GM06990 (cell line): ENCODE measurements at places on chromosomes 4 and X.

GRCh38 chr4:139858436-139859205, 193.0 kb downstream of the MGST2 start:
- peak; percentile 57 for DNase-seq

DNA sequence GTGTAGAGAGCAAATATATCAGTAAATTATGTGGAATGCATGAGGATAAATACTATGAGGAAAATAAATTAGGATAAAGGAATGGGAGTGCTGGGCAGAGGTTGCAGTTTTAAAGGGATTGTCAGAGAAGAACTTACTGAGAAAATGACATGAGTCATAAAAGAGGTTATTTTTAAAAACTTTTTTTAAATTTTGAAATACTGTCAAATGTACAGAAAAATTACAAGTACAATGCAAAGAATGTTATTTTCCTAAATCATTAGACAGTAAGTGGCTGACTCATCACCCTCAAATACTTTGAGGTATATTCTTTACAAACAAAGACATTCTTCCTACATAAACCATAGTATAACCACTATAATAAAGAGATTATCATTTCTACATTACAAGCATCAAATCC, 29.8 kb upstream of the H2AZ1 start:
- DNase-seq, result no peak

GRCh38 chr4:43251841-43252240, 359.3 kb downstream of the GRXCR1 start:
- DNase-seq, result no peak

- DNase-seq, result no peak
Measured at GRCh38 chr4:109729117-109729717, 653 bp downstream of the PLA2G12A start.

GRCh38 chrX:49930039-49930438, 7.6 kb downstream of the CLCN5 start:
- no peak for DNase-seq

GRCh38 chrX:23385242-23385641, 50.6 kb downstream of the PTCHD1 start:
- no peak for DNase-seq

DNA sequence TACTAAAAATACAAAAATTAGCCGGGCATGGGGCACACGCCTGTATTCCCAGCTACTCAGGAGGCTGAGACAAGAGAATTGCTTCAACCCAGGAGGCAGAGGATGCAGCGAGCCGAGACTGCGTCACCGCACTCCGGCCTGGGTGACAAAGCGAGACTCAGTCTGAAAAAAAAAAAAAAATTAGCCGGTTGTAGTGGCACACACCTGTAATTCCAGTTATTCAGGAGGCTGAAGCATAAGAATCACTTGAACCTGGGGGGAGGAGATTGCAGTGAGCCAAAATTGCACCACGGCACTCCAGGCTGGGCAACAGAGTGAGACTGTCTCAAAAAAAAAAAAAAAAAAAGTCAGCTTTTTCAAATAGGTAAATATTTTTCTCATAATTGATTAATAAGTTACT, 71.9 kb downstream of the WDFY3 start:
- no peak for DNase-seq

DNA sequence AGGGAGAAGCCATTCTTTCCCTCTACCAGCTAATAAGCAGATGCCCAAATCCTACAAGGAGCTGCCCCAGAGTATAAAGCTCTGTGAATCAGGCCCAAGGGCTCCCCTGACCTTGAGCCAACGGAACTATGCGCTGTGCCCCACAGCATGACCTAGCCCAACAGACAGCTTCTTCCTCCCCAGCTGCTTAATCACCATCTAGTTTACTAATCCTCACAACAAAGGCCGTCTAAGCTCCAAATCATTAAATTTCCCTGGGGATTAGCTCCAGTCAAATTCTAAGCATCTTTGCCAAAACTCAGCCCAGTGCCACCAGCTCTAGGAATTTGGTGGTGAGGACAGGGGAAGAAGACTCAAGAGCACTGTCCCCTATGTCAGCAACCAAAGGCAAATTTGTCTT, 113.1 kb downstream of the SHROOM4 start:
- no peak for DNase-seq

DNA sequence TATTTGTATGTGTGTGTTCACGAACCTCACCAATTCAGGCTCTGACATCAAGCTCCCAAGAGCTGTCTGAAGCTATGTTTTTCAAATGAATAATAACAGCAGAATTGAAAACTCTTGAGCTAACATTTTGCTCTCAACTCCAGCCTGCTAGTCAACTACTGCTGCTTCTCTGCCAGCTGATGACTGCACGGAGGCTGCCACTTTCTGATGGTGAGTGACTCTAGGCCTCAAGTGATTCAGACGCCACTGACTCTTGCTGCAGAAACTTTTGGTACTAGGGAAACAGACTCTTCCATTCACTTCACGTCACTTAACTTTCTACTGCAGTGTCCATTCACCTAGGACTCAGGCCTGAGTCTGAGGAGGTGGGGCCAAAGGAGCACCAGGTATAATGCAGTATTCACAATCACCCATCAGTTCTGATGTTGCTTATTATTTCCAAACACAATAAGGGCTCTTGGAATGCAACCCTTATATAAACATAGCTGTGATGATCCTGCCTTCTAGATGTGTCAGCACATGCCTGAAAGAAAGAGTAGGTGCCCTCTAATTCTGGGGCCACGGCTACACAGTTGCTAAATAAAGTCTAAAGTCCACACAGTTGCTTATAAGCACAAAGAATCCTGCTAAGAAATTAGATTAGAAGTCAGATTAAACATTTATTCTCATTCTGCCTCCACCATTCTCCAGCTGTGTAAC, 16.0 kb downstream of the PRDM8 start:
- no peak for DNase-seq

GRCh38 chr4:78944381-78944780, 5.1 kb upstream of the PAQR3 start:
- DNase-seq, result no peak

- DNase-seq, result no peak
Measured at GRCh38 chrX:20270562-20270890, 3.8 kb upstream of the RPS6KA3 start.

GRCh38 chr4:55500072-55500471, 46.6 kb downstream of the CLOCK start:
- DNase-seq, result peak; percentile 11

GRCh38 chr4:181168011-181168805, 1075.0 kb upstream of the TENM3 start:
- no peak for DNase-seq

DNA sequence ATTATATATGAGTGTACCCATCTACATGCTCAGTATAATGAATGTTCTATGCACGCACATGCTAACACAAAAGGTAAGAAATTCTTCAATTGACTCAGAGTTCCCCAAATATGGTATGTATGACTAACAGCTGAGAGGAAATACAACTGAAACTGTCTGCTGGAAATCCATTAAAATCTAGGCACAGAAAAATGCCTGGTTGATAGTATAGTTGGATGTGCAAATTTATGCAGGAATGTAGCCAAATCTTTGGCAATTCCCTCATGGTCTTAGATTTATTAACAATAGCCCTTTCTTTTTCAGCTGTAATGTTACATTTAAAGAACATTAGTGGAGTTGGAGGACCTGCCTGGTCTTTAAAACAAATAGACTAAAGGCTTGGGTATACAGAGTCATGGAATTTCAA, 5.5 kb downstream of the CAMK2D start:
- peak; percentile 22 for DNase-seq
